Activated T-helper 9 cell treated with anti-CD3 and anti-CD28 coated beads, Interleukin-2, amount 50 U/mL, for 16 hours (primary cell): ENCODE measurements at places on chromosomes 7 and 10.
A peak's percentile ranks its signal among the peaks of the same experiment; 100 is the strongest.

DNA sequence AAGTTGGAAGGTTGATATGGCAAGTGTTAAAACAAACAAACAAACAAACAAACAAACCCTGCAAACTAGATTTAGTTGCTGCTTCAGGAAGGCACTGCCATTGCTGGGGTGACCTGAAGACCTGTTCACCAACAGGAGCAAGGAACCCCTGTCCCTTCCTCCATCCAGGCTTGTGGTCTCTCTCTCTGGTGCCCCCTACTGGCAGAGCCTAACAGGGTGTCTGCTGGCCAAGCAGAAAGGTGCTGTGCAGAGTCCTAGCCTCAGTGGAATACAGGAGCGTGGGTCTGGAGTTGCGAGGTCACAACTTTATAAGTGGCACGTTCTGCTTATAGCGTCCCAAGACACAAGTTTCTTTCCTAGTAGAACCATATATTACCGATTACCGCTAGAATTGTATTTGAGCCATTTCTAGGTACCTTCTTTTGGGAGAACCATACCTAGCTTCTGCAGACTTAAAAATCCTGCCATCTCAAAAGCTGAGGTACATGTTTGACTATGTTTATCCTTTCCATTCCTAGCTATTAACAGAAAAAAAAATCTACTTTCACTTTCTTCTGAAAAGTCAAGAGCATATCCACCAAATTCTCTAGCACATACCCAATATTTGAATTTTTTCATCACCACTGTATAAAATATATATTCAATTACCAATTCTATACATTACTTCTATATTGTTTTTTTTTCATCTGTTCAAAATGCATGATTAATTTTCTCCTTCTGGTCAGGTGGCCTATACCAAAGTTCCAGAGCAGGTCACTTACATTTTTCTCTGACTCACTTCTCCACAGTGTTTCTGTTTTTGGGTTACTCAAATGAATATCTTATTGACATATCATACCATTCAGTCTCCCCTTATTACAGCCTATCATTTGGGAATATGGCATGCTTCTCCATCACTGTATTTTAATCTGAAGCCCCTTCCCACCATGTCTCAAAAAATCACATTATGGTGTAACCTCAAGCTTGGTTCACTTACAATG is 29.1 kb upstream of the CALD1 start:
- peak; percentile 46 for DNase-seq

GRCh38 chr10:124152139-124153022 is 59.0 kb upstream of the CHST15 start:
- no peak for DNase-seq

DNA sequence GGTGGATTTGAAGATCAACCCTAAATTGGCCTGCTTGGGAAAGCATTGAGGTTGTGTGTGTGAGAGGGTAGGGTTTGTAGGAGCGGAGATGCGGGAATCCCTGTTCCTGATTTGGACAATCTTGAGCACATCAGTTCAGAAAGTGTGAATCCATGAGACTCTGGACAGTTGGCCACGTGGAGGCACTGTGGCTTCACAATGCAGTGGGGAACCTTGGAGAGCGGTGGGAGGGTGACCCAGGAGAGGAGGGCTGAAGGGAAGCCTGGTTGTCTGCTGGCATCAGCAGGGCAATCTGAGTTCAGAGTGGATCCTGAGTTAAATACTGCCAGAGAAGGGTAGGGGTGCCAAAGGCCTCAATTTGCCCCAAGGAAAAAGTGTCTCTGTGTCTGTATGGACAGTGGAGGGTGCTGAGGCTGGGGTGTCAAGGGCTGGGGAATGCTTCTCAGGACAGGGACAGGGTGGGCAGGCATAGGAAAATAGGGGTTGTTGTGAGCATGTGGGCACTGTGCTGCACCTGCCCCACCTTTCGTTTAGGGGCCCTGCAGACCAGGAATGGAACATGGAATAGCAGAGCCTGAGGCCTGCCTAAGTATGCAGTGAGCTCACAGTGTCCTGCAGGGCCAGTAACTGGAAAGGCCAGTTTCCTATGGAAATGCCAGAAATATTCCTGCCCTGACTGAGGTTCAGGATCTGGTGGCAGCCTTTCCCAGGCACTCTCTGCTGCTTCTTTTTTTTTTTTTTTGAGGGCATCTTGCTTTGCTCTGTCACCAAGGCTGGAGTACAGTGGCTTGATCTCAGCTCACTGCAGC is 162.9 kb upstream of the PRSS58 start:
- no peak for DNase-seq

- no peak for DNase-seq
These were observed 45.5 kb upstream of the ZNF716 start for GRCh38 chr7:57404343-57404966.

DNA sequence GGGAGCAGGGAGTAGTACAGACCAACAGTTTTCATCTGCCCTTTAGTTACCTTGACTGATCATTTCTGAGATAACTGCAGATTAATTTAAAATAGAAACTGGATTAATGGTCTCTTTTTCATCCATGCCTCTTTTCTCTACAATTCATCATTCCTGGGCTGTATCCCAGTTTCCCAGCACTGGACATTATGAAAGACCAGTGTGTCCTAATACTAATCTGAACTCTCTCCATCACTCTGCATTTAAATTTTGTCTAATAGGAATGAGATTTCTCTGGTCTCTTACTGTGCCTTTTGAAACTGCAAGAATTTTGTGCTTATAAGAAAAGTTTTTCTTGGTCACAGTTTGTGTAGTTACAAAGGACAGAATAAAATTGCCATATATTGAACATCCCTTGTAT is 12.7 kb downstream of the PLEKHA8 start:
- no peak for DNase-seq

DNA sequence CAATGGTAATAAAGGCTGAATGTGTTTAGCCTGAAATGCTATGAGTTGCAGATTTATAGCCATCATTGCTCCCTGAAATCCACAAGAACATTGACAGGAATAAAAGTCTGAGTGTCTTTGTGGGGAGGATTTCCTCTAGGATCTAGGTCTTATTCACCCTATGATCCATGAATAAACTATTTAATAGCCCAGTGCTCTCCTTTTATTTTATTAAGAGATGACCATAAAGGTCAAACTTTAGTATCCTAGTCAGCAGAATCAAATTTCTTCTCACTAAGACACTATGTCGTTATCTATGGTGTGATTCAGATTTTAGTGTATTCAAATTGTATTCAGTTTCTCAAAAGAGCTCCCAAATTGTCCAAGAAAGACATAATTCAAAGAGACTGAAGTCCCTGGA is 67.8 kb upstream of the AKR1E2 start:
- no peak for DNase-seq

DNA sequence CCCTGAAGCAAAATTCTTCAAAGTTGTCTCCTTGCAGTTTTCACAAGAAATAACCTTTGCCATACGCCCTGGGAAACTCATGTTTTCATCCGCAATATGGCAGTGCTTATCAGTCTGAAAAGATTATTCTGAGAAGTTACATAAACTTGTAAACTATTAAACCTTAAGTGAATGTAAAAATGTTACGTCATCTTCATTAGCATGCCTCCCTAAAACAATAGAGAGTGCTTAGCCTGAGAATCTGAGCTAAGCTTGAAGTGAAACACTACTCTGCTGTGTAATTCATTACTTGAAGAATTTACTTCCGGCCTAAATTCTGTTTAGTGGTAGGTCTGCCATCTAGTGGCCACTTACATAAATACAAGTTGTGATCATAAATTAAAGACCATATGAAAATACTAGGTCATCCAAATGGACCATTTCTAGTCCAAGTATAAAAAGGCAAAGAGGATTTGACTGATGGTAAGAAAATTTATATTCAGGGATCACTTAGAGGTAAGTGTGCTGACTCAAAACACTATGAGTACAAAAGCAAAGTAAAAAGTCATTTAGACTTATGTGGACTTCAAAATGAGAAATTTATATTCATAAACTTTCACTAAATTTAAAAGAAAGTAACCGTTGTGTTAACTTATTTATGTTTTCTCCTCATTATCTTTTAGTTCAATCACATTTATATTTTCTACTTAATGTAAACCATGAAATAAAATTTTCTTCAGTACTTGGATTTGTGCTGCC is 745.1 kb upstream of the LRRTM3 start:
- no peak for DNase-seq

- DNase-seq = no peak
These were observed 44.8 kb downstream of the PRKAG2 start for GRCh38 chr7:151832138-151832537.

GRCh38 chr7:111919631-111920179 is 286.5 kb downstream of the DOCK4 start:
- DNase-seq = no peak

- no peak for DNase-seq
These were observed 390.1 kb downstream of the NXPH1 start for GRCh38 chr7:8823486-8823885.

GRCh38 chr7:84477786-84478478 is 283.3 kb upstream of the SEMA3A start:
- no peak for DNase-seq

GRCh38 chr7:6271694-6272440 is 557 bp downstream of the CYTH3 start:
- peak; percentile 9 for DNase-seq

- no peak for DNase-seq
These were observed 816.9 kb upstream of the POT1 start for GRCh38 chr7:125746510-125746909.

GRCh38 chr7:136665878-136666509 is 202.5 kb upstream of the CHRM2 start:
- no peak for DNase-seq

GRCh38 chr10:130557181-130557845 is 421.1 kb downstream of the GLRX3 start:
- DNase-seq = no peak

DNA sequence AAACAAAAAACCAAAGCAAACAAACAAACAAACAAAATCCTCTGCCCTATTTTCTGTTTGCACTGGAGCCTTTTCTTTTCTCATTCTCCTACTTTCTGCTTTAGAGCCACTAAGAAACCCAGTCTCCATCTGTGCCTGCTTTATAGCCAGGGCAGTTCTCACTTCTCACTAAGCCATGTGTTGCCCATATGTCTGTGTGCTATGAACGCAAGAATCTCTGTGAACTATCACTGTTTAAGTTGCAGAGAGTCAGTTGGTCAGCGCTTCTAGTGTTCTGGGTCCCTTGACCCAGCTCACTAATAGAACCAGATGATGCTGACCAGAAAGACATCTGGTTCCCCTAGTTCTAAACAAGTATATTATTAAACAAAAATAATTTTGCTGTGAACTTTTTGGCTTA is 81.4 kb downstream of the FAM185A start:
- no peak for DNase-seq

GRCh38 chr7:19984231-19984632 is 210.8 kb upstream of the TMEM196 start:
- no peak for DNase-seq

GRCh38 chr10:98463976-98464754 is 17.4 kb upstream of the HPS1 start:
- DNase-seq = no peak
